GF-D8 (cell line): ENCODE measurements at places on chromosomes 12 and 14.

GRCh38 chr12:92928421-92928961 is 604 bp downstream of the EEA1 start:
- no peak for DNase-seq

- no peak for DNase-seq
Observed at GRCh38 chr14:88326352-88327103, 3.5 kb upstream of the KCNK10 start.

- no peak for DNase-seq
Observed at GRCh38 chr12:69555461-69555860, 29.8 kb upstream of the CCT2 start.

GRCh38 chr12:106601031-106601430 is 18.2 kb downstream of the RFX4 start:
- no peak for DNase-seq

- no peak for DNase-seq
Observed at GRCh38 chr14:97293659-97294058, 496.5 kb downstream of the VRK1 start.

- no peak for DNase-seq
Observed at GRCh38 chr12:39230086-39230485, 212.8 kb downstream of the KIF21A start.

DNA sequence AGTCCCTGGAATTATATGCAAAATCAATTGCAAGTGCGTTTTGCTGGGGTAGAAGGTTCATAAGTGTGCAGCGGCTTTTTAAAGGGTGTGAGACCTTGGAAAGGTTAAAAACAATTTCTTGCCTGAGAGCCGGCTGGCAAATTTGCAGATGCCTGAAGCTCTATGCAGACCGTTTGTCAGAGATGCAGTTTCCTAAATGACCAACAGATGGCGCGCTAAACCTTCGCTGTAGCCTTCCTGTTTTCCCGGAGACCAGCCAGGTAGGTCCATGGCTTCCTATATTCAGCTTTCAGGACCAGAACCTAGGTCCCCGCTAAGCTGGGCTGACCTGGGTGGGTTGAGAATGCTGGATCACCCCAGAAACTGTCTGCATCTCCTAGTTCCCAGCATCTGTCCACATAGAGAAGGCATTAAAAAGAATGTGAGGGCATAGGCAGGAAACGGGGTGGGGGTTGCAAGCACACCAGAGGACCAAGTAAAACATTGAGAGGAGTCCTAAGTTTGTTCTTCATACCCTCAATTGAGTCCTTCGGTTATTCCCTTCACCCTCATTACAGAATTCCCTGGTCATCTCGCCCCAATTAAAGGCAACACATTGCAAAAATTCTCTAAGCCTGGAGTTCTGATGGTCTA is 5.7 kb upstream of the NOS1 start:
- DNase-seq: no peak

GRCh38 chr14:90567991-90568390 is 171.2 kb downstream of the CALM1 start:
- DNase-seq: no peak

DNA sequence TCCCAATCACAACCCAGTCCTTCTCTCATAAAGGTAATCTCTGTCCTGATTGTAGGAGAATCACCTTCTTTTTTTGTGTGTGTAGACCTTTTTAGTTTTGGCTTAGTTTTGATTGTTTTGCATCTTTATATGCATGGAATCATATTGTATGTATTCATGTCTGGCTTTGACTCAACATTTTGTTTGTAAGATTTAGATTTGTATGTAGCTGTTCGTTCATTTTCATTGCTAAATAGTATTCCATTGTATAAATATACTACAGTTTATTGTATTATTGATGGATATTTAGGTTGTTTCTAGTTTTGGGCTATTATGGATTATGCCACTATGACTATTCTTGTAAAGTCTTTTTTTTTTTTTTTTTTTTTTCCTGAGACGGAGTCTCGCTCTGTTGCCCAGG is 10.5 kb downstream of the ERC1 start:
- no peak for DNase-seq

- peak; percentile 68 for DNase-seq
Observed at GRCh38 chr14:51828017-51828797, 32.2 kb upstream of the GNG2 start.

DNA sequence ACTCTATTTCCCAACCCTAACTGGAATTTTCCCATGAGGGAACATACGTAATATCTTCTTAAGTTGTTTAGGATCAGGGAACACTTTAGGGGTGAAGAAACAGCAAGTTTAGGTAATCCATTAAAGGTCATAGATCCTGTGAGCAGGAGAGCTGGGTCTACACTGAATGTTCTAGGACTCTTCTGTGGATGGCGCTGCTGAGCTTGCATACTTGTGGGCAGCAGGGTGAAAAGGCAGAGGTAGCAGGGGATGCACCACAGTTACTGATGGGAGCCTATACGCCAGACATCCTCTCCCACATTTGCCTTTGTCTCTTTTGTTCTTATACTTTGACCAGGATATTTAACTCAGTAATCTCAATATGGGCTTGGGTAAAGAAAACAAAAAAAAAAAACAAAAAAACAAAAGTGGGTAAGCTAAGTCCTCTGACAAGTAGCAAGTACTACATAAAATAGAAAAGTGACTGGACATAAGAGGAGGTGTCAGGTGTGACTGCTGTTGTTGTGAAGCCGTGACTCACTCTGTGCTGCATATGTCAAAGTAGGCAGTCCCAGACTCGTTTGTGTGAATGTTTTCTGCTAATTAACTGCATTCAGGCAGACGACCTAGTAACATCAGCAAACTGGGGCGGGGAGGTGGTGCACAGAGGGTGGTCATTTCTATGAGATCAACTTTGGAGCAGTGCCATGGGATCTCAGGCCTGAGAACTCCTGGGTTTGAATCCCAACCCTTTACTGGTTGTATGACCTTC is 31.6 kb downstream of the NEUROD4 start:
- no peak for DNase-seq

DNA sequence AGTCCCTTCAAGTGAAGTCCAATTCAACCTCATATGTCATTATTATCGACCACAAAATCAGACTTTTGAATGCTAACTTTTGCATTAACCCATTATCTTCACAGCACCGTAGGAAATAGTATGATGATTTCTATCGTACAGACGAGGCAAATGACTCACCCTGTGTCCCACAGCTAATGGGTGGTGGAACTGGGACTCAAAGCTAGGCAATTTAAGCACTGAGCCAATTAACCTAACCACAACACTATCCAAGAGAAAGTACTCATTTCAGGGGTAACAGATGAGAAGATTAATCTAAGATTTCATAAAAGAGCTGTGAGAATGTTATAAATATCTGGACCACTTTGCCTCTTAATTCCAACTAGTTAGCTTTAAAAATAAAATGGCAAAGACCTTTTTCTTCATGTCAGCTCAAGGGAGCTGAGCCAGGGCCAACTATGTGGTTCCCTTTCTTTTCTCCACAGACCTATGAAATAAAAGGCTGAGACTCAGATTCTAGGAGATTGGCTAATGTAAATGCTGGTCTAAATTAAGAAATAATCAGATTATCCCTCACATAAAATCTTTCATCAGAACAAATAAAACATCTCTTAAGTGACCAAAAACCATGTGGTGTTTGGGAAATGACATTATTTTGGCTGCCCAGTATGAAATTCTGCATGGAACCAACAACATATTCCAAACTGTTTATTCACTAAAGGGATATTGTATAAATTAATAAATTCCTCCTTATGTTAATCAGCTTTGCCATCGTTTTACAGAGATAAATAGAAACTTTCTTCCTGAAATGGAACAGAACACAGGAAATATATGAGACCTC is 4.9 kb downstream of the PTGER2 start:
- DNase-seq: no peak

DNA sequence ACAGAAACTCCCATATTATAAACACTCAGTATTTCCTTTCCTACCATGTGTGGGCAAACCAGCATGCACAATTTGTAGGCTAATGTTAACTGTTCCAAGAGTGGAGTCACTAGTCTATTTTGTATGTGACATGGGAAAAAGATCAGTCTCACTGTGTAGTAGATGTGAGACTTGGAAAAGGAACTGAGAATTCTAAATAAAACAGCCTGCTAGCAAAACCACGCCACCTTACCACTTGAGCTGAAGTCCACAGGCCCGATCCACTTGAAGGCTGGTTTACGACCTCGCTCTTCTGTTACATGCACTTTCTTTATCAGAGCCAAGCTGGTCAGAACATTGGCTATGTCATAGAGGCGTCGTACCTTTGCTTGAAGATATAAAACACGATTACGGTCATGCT is 22.5 kb downstream of the E2F7 start:
- no peak for DNase-seq

- peak; percentile 47 for DNase-seq
Observed at GRCh38 chr14:69625299-69626131, 14.1 kb downstream of the SUSD6 start.

- no peak for DNase-seq
Observed at GRCh38 chr12:63036974-63037335, 102.0 kb upstream of the PPM1H start.

- no peak for DNase-seq
Observed at GRCh38 chr14:103803661-103804060, 43.7 kb downstream of the PPP1R13B start.

DNA sequence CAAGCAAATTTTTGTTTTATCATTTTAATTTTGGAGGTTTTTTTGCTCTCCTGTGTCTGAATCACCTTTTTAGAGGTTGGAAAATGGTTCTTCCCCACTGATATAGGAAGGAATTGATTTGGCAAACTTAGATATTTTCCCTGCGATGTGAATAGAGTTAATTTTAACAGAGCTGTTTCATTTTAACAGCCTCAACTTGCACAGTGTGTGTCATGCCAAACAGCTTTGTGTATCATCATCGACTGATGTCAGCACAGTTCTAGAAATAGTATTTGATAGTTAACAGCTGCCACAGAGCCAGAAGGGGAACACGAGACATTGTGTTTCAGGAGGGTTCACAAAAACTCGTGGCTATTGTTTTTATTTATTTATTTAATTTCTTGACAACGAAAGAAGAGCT is 243.1 kb upstream of the FOXN3 start:
- DNase-seq: no peak

DNA sequence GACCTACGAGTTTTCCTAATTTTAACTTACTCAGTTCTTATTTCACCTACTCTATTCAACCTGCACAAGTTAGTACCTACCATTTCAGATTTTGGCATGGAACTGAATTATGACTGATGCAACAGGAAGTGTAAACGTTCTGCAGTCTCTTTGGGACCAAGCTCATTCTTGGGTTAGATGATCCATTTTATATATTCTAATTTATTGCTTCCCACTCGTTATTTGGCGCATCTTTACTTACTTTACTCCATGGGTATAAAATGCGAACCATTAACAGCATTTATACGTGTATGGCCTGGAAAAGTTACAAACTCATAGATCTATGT is 1.0 kb upstream of the EML1 start:
- DNase-seq: no peak

DNA sequence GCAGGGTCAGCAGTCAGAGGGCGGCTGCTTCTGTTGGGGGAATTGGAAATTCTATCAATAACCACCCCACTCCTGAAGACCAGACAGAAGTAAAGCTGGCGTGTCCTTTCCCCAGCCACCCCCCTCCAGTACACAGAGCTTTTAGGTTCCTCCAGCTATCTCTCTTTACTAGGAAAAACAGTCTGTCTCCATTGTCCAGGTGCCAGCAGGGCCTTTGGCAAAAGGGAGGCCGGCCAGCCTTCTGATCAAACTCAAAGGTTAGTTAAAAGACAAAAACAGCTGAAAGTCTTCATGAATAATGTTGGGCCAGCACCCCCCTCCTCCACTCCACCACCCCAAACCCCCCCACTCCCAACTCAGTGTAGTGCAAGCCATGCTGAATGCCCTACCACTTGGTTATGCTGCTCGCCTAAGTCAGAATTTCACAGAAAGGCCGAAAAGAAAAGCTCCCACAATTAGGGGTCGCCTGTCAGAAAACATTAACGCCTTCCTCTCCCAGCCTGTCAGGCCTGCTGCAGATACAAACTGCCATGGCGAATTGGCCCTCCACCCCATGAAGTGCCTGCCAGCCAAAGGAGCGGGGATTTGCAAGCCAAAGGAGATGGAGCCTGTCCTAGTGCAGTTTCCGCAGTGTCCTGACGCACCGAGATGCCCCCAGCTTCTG is 8.9 kb downstream of the ASCL1 start:
- DNase-seq: no peak

DNA sequence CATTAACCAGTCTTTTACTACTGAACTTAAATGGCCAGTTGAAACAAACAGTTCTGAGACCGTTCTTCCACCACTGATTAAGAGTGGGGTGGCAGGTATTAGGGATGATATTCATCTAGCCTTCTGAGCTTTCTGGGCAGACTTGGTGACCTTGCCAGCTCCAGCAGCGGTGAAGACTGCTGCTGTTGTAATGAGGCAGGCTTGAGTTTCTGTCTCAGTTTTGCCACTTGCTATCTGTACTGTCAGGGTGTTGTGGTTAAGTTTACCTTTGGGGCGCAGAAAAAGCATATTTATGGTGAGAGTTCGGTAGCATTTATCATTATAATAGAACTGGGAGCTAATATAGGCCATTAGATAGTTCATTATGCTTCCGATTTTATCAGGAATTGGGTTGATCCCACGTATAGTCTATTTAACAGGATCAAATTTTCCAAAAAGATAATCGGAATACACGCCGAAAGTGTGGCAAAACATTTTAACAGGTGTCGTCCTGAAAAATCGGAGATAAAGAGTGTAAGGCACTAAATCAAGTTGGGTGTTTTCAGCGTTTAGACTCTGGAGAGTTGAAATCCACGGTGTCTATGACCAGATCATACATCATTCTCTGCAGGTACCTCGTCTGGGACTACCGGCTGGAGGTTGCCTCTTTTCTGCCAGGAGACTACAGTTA is 688 bp upstream of the NECAP1 start:
- no peak for DNase-seq

DNA sequence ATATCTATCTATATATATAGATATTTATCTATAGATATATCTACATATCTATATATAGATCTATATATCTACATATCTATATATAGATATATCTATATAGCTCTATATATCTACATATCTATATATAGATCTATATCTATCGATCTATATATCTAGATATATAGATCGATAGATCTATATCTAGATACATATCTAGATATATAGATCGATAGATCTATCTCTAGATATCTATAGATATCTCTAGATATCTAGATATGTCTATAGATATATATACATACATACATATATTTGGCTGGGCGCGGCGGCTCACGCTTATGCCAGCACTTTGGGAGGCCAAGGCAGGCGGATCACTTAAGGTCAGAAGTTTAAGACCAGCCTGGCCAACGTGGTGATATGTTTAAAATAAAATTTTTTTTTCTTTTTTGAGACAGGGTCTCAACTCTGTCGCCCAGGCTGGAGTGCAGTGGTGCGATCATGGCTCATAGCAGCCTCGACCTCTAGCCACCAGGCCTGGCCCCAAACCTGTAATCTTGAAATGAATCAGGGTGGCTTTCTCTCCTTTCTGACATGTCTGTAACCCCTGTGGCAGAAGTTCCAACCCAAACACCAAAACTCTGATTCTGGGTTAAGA is 18.1 kb downstream of the ARPC3 start:
- no peak for DNase-seq

- DNase-seq: no peak
Observed at GRCh38 chr12:126493366-126494108, 1428.3 kb downstream of the AACS start.

GRCh38 chr12:85923767-85924331 is 49.8 kb downstream of the NTS start:
- no peak for DNase-seq
